ENCODE measurements at places on chromosomes 1 and 21. TPM values are rescaled to one million over a fixed set of nuclear protein-coding genes. Genes with fewer than 3 reads are reported as not detected.

Gene PLEKHG5
- 6.8 TPM for total RNA-seq

DNA sequence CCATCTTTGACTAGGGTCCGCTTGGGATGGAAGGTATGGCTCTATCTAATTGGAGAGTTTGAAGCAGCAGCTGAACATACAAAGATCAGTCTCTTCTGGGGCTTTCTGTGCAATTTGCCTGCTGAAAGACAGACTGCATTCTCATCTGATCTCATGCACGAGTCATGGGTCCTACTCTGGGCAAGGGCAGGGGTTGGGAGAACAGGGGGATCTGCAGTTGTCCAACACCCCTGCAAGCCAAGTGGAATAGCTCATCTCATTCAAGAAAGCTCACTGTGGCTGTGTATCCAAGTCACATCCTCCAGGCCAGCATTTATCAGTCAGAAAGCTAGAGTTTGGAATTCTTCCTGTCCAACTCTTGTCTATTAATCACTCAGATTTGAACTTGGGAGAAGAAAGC, 177.2 kb upstream of the C8B start:
- DNase-seq = no peak

DNA sequence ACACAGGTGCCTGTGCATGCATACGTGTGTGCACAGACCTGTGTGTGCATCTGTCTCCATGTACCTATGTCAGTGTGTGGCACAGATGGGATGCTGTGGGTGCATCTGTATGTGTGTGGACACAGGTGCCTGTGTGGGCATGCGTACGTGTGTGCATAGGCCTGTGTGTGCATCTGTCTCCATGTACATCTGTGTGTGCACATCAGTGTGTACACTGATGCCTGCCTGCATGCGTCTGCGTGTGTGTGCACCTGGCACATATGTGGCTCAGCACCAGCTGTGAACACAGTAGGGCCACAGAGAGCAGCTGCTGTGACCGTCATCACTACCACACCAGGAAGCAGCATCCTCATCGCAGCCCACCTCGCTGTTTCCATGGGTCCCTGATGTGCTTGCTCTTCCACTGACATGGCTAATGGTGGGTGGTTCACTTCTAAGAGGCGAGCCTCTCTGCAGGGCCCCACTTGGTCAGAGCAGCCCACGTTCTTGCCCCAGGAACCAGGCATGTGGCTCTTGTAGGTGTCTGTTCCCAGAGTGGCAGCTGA, 9.6 kb upstream of the SPATC1L start:
- DNase-seq = no peak

DNA sequence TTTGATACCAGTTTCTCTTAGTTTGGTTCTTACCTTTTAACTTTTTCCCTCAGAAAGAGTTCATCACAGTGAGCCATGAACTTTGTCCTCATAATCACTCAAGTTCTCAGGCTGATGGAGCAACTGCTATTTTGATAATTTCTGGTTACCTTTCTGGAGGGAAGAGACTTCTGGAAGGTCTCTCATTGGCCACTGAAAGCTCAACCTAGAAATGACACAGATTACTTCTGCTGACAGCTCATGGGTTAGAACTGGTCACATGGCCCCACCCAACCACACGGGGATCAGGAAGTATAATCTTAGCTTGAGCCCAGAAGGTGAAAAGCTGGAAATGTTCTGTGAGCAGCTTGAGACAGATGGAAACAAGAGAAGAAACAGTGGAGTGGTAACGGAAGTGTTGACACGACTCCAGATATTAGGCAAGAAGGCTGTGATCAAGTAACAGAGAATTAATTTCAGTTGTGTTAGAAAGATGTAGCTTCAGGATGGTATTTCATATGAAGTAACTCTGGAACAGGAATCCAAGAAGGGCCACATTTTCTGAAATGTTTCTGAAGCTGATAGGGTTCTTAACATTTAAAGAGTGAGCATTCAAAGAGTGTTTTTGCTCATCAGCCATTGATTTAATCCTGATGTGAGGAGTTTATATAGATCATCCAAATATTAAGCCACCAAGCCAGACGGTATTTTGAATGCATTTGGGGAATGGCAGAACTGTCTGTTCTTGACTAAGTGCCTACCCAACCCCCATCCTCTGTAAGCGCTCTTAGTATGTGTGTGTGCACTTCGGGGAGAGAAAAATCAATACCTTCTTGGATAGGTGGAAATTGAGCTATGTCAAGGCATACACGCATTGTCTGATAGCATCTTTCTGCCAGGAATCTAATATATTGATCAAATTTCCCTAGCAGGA, 21.9 kb upstream of the XPR1 start:
- no peak for DNase-seq

GRCh38 chr1:34354367-34354766, 177.7 kb downstream of the C1orf94 start:
- no peak for DNase-seq

Gene UBAP2L
- 227 TPM for total RNA-seq

Gene SLC1A7
- total RNA-seq = 0.31 TPM

Gene KRTAP24-1
- total RNA-seq = not detected

DNA sequence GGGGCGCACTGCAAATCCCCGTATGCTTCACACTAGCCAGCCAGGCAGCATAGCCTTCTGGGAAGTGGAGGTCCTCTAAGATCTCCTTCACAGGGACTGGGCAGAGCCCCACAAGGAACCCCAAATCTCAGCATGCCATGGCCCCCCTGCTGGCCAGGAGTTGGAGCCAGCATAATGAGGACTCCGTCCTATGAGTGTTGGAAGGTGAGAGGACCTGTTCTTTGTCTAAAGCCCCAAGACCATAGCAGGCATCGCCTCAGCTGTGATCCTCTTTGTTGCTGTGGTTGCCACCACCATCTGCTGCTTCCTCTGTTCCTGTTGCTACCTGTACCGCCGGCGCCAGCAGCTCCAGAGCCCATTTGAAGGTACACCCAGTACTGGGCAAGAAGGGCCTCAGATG, 1.5 kb downstream of the SHISA4 start:
- DNase-seq = no peak

DNA sequence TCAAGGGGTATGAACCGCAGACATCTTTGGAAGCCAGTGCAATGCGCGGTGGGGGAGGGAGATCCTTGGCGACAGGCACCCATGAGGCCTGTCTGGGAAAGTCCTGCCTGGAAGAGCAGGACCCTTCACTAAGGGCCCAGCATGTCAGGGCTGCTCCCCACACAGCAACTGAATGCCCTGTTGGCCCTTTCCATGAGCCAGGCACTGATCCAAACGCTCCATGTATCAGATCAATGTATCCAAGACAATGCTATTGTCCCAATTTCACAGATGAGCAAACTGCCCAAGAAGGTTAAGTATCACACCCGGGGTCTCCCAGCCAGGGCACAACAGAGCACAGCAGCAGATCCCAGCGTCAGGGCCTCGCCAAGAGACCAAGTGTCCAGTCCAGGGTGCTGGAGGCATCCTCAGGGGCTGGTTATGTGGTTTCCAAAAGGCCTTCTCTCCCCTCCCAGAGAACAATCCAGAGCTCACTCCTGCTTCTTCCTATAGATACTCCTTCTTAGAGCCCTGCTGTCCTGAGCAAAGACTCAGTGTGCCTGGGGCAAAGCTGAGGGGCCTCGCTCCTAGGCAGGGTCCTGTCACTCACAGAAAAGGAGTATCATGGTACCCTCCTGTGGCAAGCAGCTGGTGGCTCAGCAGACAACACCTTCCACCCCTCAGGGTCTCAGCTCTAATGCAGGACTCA, 328.0 kb downstream of the NPHP4 start:
- no peak for DNase-seq

Gene ARMH1
- total RNA-seq = 2.8 TPM

DNA sequence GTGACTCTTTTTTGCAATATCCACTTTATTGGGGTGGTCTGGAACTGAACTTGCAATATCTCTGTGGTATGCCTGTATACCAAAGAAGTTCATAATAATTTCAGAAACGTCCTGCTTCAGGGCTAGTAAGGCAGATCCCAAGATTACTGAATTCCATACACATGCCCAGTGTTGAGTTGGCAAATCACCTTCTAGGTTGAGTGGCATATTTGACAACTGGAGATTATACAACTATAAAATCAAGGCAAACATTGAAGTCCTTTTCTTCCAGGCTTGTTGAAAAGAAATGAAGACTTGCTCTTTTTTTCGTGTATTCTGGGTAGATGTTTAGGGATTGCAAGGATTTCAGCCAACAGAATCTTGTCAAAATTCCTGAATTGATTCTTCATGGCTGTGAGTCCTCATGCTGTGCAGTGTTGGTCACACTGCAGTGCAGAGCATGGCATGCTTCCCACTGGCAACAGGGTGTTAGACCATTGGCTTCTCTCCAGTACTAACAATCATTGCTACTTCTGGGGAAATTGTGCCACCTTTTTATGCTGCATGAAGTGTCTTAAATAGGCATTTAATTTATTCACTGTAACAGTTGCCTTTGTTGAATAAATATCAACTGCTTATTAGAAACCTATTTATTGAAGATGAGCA, 367.1 kb upstream of the ADGRL4 start:
- DNase-seq = no peak

- DNase-seq = no peak
Observed at GRCh38 chr1:46461809-46462448, 27.7 kb upstream of the DMBX1 start.

DNA sequence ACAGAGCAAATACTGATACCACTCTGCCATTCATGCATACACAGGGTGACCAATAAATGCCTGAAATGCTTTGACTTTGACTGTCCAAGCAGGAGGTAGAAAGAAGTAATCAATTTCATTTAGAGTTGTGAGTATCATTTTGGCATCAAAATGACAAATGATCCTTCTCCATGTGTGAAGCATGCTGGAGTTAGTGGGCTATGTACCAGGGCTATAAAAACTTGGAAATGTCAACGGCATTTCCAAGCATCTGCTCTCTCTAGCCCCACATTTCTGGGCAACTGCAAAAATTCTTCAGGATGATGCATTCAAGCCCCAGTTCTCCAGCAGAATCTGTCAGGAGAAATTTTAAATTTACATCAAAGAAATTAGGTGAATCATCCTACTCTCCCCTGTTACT, 208.4 kb upstream of the PTBP2 start:
- no peak for DNase-seq

Gene PEA15
- total RNA-seq = 94.3 TPM

Gene CD52
- total RNA-seq = 1.6 TPM

- no peak for DNase-seq
Observed at GRCh38 chr1:199855580-199855979, 171.9 kb upstream of the NR5A2 start.

Gene SPTA1
- not detected for total RNA-seq

- DNase-seq = peak; percentile 24
Observed at GRCh38 chr1:78676347-78676982, 26.8 kb downstream of the IFI44 start.

Gene FCRLB
- 0.41 TPM for total RNA-seq

- DNase-seq = no peak
Observed at GRCh38 chr1:244352156-244352830, 99.4 kb downstream of the ADSS2 start.

GRCh38 chr1:150562446-150563339, 13.5 kb downstream of the ADAMTSL4 start:
- no peak for DNase-seq

- DNase-seq = no peak
Observed at GRCh38 chr21:38012672-38013071, 96.4 kb upstream of the KCNJ6 start.

Gene LEFTY2
- total RNA-seq = not detected

Gene PAQR7
- 30.9 TPM for total RNA-seq

Gene LCE1A
- not detected for total RNA-seq

DNA sequence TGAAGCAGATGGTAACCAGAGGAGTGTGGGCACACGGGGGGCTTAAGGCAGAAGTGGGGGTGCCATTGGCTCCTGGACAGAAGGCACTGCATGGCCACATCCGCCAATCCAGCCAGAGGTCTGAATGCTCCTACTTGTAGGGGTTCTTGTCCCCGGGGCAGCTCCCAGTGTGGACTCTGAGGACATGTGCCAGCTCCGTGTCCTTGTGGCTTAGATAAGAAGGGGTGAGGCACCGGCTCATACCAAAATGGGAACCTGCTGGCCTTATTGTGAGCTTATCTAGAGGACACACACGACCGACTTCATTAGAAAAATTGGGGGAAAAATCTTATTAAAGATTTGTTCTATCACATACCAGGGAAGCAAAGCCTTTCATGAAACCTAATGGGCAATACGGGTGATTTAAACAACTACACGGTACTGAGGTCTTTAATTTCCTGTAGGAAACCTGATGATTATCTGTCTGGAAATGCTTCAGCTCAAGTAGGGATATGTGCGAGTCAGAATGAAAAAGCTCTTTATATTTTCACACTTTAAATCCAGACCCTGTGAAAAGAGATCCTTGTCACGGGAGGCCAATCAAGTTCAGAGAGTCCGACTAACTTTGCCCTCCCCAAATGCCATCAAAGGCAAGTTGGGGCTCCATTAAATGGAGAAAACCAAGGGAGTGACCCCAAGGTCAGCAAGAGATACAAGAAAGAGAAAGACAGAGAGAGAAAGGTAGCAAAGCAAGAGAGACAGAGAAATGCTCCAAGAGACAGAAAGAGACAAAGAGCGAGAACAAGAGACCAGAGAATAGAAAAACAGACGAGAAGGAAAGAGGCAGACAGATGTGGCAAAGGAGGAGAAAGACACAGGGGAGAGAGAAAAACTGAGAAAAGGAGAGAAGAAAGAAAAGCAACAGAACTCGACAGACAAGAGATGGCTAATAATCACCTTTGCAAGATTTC, 14.1 kb upstream of the KCNN3 start:
- no peak for DNase-seq

DNA sequence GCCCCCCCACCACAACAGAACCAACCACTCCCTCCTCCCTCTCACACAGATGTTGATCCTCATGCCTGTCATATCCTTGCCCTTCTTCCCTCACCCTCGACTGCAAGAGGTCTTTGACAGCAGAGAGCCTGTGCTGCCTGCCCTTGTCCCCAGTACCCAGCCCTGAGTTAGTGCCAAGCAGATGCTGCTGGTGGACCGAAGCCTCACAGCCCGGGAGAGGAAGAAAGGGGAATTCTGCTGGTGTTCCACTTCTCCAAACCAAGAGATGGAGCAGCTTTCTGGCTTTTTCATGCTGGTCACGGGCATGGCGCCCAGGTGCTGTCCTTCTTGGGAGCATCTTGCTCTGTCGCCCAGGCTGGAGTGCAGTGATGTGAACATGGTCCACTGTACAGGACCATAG, 69.1 kb downstream of the SLC66A1 start:
- DNase-seq = no peak

Gene OR2T33
- total RNA-seq = not detected

Gene LRRC53
- not detected for total RNA-seq

- no peak for DNase-seq
Observed at GRCh38 chr1:209854196-209854595, 26.4 kb downstream of the UTP25 start.

Gene LCE3E
- not detected for total RNA-seq

GRCh38 chr1:48678710-48679505, 97.8 kb downstream of the BEND5 start:
- no peak for DNase-seq

Gene ELAPOR1
- 0.28 TPM for total RNA-seq

GRCh38 chr1:111272081-111272480, 18.6 kb upstream of the CHIA start:
- no peak for DNase-seq

DNA sequence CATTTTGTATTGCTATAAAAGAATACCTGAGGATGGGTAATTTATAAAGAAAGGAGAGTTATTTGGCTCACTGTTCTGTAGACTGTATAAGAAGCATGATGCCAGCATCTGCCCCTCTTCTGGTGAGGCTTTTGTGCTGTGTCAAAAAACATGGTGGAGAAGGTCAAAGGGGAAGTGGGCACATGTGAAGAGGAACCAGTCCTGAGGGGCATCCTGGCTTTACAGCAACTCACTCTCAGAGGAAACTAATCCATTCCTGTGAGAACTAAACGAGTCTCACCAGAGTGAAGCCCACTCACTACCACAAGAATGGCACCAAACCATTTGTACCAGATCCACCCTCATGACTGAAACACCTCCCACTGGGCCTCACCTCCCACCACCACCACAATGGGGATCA, 18.8 kb upstream of the SELP start:
- DNase-seq = no peak

Gene PLPPR5
- not detected for total RNA-seq

Gene CFAP141
- not detected for total RNA-seq
